Kidney (tissue), 22 donors: ENCODE measurements at places on chromosomes 3 and 15. TPM values are rescaled to one million over a fixed set of nuclear protein-coding genes. Genes with fewer than 3 reads are reported as not detected.
A peak's percentile ranks its signal among the peaks of the same experiment; 100 is the strongest.

Gene GRIP2
- total RNA-seq, result 3.0 TPM

Gene BCL2A1
- total RNA-seq, result 2.4 TPM

- no peak for DNase-seq
These were observed 265.2 kb downstream of the SUCLG2 start for GRCh38 chr3:67389176-67389575.

DNA sequence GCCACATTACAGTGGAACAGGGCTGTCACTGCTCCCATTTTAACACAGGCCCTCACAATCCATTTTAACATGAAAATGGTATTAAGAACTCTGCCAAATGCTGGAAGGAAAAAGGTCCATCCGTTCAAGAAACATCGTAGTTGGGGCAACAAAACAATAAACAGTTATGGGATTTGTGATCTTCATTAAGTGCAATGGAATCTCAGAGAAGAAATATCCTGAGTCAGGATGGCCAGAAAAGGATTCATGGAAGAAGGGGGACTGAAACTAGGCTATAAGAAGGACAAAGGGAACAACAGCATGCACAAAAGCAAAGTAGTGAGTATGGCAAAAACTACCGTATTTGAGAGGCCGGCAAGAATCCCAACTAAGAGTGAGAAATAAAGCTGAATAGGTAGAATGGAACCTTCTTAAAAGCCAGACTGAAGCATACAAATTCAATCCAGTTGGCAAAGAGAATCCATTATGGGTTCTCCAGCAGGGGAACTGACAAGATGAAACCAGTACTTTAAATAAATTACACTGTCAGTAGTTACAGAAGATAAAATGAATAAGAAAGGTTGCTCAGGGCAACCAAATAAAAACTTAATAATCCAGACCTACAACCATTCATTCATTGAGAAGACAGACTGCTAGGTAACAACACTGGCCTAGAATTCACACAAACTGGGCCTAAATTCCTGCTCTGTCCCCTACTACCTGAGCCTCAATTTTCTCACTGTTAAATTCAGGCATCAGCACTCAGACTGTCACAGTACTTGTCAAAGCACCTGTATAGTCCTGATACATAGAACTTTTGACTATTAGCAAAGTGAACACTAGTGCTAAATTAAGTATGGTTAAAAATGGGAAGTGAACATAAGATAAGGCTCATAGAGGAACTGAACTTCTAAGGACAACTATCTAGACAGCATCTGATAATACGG lies 6.3 kb downstream of the TBL1XR1 start:
- DNase-seq, result no peak

- DNase-seq, result no peak
These were observed 28.3 kb downstream of the SRP14 start for GRCh38 chr15:40010686-40011085.

DNA sequence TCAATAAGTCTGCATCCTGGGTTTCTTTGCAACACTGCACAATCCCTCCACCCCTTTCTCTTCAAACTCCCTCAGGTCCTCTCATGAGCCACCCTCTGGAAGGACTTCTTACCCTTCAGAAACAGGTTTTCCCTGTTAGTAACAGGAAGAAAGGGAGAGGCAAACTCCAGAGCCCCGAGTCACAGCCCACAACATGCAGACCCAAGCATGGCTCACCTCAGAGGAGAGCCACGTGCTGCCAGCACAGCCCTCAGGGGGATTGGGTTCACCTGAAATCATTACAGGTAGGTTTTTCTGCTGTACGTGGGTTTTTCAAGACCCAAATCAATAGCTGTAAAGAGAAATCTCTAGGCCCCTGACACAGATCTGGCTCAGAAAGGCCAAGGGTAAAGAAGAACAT lies 359.7 kb upstream of the ATP10A start:
- DNase-seq, result no peak

- DNase-seq, result peak; percentile 70
These were observed 255.5 kb downstream of the UACA start for GRCh38 chr15:70507772-70508371.
